ENCODE measurements at places on chromosomes 7 and 10.

GRCh38 chr7:81299711-81300110 is 380.9 kb upstream of the SEMA3C start:
- no peak for DNase-seq

DNA sequence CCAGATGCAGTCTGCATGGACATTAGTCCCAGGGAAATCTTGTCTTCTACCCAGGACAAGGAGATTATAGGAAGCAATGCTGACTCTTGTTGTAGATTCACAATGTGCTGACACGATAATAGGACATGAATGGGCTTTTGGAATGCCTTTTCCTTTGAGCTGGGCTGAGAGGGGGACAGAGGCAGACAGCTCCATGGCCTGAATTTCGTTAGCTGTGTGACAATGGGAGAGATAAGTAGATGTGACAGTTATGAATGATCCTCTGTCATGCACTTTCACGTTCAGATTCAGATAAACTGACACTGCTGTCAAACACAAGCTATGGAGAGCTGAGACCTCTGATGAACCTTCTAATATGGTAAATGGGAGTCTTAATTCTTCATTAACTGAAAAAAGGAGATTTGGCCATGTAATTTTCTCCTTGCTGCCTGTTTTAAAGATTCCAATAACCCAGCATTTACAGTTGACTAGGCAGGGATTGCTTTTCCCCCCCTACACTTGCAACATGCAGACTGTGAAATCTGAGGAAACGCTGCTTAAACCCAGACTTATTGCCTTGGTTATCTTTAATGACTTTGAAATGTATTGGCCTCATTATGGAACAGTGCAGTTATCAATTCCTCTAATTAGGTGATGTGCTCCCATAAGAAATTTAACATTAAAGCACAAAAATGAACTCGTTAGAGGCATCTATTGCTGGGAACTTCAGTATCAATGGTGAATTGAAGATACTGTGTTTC is 669.3 kb downstream of the AUTS2 start:
- DNase-seq = no peak

- DNase-seq = no peak
Observed at GRCh38 chr10:113921561-113922370, 67.3 kb downstream of the NHLRC2 start.

DNA sequence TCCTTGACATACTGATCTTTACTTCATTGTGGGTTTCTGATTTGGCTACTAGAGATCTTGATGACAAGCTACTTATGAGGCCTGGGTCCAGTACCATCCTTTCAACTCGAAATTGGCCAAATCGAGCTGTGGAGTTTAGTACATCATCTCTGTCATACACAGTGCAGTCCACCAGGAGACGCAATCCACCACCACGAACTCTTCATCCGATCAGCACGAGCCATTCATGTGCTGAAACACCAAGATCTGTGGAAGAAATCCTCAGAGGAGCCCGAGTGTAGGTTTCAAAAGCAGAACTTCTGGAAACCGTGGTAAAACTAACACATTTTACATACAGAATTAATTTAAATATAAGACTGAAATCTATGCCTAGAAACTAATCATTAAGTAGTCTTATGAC is 14.2 kb downstream of the DNAJC9 start:
- DNase-seq = no peak

- no peak for DNase-seq
Observed at GRCh38 chr7:100360135-100360854, 2.4 kb downstream of the PILRB start.

- no peak for DNase-seq
Observed at GRCh38 chr10:116470768-116471415, 43.2 kb downstream of the PNLIPRP3 start.

- DNase-seq = no peak
Observed at GRCh38 chr7:141228482-141228881, 154.6 kb downstream of the TMEM178B start.

DNA sequence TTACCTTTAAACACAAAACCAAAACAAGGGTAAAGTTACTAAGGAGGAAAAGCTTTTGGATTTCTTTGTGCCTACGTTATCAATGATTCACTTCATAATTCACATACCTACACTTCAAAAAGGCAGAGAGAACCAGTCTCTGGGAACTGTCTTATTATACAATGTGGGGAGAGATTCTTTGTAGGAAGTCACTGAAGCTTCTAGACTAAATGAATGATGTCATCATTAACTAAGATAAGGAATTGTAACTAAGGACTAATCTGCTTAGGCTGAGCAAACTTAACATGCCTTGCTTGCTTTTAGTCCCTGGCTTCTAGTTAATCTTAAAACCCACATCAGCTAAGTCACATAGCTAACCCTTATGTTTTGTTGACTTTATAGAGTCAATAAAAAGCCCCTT is 771.2 kb downstream of the NXPH1 start:
- DNase-seq = no peak

- DNase-seq = no peak
Observed at GRCh38 chr7:119562839-119563238, 710.1 kb upstream of the KCND2 start.

GRCh38 chr10:93080350-93081046 is 6.8 kb downstream of the CYP26A1 start:
- peak; percentile 70 for DNase-seq

GRCh38 chr10:27391325-27391724 is 112.8 kb upstream of the RAB18 start:
- DNase-seq = no peak

DNA sequence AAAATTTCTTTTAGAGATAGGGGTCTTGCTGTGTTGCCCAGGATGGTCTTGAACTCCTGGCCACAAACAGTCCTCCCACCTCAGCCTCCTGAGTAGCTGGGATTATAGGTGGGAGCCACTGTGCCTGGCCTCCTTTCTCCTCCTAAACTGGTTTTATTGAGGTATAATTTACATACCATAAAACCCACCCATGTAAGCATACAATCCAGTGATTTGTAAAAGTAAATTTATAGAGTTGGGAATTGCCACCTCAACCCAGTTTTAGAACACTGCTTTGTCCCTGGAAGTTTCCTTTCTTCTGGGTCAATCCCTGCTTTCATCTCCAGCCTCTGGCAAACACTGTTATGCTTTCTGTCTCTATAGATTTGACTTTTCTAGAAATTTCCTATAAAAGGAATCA is 49.0 kb downstream of the CNNM2 start:
- no peak for DNase-seq

DNA sequence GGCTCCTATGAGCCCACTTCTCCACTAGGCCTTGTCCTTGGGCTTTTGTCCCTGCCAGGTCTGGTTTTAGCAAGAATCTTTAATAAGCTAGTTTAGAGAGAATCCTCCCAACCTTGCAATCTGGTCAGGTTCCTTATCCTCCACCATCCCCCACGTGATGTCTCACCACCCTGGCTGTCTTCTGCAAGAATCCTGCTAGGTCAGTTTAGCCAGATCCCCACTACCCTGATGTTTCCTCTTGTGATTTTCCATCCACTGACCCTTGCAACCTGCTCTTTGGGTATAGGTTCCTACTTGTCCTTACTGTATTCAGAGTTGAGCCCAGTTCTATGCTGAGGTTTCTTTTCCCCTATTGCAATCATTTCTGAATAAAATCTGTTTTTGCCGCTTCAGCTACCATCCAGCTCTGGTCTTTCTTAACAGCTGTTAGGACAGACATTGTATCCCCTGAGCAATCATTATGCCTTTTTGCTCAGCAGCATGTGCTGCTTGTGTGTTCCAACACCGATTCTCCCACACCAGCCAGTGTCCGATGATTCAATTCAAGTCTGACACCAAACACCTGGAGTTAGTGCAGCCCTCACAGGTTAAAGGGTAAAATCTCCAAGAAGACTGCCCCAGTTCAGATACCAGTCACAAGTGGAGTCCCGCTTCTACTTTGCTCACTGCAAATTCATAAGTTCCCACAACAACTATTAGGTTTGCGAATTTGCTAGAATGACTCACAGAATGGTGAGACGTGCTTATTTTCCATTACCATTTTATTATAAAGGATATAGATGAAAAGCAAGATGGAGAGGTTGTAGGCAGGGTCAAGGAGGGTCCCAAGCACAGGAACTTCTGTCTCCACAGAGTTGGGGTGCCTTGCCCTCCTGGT is 62.2 kb upstream of the ADCY1 start:
- no peak for DNase-seq

GRCh38 chr10:7093368-7093767 is 317.5 kb downstream of the SFMBT2 start:
- no peak for DNase-seq

- no peak for DNase-seq
Observed at GRCh38 chr10:78319841-78320240, 286.2 kb downstream of the RPS24 start.

DNA sequence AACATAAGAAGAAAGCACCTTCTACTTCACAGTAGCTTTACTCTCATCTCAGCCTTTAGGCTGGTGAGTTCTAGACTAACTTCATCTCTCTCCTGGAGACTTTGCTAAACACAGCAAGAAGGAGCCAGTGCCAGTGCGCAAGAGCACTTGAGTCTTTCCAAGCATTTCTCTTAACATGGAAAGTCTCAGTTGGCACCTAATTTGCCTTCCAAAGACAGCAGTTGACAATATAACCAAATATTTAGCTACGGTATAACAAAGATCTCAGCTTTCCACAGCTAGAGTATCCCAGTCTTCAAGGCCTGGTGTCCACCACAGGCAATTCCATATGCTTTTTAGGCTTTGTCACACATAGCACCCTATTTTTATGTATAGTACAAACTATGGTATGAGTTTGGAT is 1204.9 kb downstream of the CNTNAP2 start:
- DNase-seq = no peak

GRCh38 chr7:27235387-27236311 is 7.0 kb upstream of the EVX1 start:
- no peak for DNase-seq

- no peak for DNase-seq
Observed at GRCh38 chr10:19728376-19728775, 87.9 kb upstream of the PLXDC2 start.

DNA sequence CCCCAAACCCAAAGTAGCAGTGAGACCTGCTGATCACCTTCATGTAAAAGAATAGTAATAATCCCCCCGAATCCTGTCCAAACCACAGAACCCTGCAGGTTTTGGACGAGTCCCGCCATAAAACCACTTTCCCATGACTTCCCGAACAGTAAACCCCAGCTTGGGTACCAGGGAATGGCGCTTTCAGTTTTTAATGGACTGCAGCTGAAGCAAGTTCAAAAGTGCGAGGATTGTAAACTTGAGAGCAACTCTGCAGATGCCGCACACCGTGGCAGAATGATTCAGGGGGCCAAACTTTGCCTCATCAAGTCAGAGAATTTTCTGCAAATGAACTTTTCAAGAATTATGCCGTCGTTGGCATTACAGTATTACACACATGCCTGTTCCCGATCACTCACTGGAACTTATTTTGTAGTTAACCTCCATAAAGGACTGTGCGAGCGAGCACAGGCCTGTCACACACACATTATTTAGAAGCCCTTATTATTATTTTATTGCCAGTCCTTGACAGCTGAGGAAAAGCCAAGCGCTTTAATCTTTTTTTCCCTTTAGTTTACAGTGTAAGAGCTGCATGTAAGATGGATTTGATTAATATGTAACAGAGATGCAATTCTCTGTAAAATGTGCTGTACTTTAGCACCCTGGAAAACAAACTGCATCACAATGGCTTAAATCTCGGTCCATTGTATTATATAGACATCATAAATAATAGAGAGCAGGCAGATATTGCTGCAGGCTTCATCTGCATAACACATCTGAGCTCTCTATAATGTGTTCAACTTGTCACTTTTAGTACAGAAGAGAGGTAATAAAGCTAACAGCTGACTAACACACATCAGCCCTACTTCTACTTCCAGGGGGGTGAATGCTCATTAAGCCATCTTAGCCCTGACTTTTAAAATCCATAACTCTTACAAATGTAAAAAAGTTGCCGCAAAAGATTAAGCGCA is 493.5 kb upstream of the GALNT17 start:
- no peak for DNase-seq

DNA sequence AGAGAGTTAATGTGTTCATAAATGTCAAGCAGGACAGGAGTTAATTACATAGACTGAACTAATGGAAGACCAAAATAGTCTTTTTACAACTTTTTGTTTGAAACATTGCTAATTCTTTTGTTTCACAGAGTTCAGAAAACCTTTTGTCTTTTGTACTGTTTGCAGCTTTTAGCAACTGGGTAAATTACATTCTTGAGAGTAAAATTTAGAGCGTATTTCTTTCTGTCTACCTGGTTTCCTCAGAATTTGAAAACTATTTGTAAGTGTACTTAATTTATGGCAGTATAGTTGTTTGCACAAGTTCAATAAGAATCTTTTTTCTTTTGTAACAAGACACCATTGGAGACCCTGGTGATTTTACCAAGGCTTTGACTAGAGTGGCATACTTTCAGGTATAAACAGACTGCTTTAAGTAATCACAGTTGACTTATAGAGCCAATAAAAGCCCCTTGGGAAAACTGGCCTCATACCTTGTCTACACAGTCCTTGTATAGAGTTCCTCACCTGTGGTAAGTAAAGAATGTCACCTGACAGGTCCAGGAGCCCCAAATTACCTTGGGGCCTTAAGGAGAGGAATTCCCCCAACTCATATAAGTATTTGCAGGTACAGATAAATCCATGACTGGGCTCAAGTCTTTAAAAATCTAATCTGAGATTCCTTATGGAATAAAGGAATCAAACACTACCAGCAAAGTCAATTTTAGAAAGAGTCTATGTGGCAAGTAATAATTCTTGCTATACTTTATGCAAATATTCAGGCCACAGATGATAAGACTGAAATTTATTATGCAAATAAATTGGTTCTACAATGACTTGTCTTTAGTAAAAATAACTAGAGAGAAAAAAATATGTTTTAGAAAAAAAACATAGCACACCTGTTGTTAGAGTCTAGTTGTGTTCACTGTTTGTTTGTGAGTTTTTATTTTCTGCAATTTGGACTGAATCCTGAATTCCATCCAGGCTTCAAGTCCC is 23.6 kb upstream of the CREB3L2 start:
- DNase-seq = no peak

DNA sequence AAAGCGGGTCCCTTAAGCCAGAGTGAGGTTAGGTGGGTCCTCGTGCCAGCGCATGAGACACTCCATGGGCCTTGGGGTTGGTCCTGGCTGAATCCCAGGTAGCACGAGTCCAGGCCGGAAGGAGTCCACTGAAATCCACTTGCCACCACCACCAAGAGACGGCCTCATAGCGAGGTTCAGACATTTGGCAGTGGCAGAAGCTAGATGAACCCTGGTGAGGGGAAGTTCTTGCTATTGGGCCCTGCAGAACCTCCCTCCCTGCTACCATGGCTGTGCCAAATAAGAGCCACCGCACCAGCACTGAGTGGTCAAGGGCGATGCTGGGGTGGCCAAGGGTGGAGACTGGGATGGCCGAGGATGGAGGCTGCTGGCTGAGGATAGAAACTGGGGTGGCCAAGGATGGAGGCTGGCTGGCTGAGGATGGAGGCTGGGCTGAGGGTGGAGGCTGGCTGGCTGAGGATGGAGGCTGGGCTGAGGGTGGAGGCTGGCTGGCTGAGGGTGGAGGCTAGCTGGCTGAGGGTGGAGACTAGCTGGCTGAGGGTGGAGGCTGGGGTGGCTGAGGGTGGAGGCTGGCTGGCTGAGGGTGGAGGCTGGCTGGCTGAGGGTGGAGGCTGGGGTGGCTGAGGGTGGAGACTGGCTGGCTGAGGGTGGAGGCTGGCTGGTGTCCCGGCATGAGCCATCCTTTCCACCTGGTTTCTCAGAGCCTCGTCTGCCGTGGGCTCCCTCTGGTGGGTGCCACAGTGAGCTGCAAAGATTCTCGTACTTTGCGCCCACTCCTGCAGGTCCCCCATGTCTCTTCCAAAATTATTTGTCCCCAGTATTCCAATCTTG is 88.2 kb downstream of the ELFN1 start:
- DNase-seq = no peak

Measured in GM12892 (cell line).